ENCODE measurements at places on chromosomes 7 and 10. TPM values are rescaled to one million over a fixed set of nuclear protein-coding genes. Genes with fewer than 3 reads are reported as not detected.

CYP3A7 gene
- total RNA-seq = not detected

TMEM178B gene
- 15.2 TPM for total RNA-seq

DNA sequence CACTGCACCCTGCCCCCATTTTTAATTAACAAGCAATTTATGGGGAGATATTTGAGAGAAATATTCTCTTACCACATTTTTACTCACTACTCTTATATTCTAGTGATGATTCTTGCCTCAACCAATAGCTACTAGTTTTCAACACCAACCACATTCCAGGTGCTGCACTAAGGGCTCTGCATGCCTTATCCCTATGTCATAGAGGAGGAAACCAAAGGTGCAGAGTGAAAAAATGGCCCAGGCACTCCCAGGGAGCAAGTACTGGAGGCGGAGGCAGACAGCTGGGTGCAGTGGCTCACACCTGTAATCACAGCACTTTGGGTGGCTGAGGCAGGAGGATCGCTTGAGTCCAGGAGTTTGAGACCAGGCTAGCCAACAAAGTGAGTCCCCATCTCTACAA lies 35.5 kb upstream of the TPST1 start:
- DNase-seq = no peak

GRCh38 chr10:15043674-15044073 lies at the start of gene OLAH:
Gene OLAH (plus strand): TSS chr10:15043943. CDS start chr10:15047289, 3,346 bp downstream.
- no peak for DNase-seq

XPNPEP1 gene
- total RNA-seq = 43.5 TPM

RBM17 gene
- 70.1 TPM for total RNA-seq

DNA sequence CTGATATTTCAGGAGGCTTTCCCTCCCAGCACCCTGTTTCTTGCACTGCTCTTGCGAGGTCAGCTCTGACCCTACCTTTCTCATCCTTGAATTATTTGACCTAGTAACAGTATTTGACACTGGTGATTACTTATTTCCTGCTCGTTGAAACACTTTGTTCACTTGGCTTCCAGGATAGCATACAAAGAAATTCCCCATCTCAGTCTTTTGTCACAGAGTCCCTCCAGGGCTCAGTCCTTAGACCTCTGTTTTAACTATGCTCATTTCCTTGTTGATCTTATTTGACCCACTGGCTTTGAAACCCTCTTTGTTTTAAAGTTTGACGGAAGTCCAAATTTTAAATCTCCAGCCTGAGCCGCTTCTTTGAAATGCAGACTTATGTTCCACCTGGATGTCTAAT lies 29.9 kb downstream of the BMPR1A start:
- DNase-seq = no peak

OR2A42 gene
- not detected for total RNA-seq

GRCh38 chr7:102453319-102453718 lies 11.3 kb downstream of the ALKBH4 start:
- no peak for DNase-seq

DNA sequence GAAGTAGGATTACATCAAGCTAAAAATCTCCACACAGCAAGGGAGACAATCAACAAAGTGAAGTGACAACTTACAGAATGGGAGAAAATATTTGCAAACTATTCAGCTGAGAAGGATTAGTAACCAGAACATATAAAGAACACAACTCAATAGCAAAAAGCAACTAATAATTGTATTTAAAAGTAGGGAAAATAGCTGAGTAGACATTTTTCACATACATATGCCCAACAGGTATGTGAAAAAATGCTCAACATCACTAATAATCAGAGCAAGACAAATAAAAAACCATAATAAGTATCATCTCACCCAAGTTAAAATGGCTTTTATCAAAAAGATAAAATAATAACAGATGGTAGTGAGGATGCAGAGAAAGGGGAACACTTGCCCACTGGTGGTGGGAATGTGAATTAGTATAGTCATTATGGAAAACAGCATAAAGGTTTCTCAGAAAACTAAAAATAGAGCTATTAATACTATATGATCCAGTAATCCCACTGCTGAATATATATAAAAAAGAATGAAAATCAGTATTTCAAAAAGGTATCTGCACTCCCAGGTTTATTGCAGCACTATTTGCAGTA lies 784.5 kb upstream of the C7orf33 start:
- DNase-seq = no peak

- no peak for DNase-seq
These were observed 259.0 kb downstream of the CXCL12 start for GRCh38 chr10:44125879-44126278.

GRCh38 chr7:121832347-121832746 lies 40.6 kb upstream of the PTPRZ1 start:
- DNase-seq = no peak

DNA sequence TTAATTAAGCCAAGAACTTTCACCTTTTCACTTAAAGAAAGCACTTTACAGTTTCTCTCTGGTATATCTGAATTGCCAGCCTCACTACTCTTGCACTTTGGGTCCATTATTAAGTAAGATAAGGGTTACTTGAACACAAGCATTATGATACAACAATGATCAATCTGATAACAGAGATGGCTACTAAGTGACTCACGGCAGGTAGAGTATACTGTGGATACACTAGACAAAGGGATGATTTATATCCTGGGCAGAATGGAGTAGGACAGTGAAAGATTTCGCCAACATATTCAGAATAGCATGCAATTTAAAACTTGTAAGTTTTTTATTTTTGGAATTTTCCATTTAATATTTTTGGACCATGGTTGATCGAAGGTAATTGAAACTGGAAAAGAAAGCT lies 34.3 kb upstream of the ITGB8 start:
- DNase-seq = no peak

TAS2R3 gene
- total RNA-seq = 0.35 TPM

GRCh38 chr10:112583236-112583939 lies 136.4 kb downstream of the VTI1A start:
- DNase-seq = no peak

DNA sequence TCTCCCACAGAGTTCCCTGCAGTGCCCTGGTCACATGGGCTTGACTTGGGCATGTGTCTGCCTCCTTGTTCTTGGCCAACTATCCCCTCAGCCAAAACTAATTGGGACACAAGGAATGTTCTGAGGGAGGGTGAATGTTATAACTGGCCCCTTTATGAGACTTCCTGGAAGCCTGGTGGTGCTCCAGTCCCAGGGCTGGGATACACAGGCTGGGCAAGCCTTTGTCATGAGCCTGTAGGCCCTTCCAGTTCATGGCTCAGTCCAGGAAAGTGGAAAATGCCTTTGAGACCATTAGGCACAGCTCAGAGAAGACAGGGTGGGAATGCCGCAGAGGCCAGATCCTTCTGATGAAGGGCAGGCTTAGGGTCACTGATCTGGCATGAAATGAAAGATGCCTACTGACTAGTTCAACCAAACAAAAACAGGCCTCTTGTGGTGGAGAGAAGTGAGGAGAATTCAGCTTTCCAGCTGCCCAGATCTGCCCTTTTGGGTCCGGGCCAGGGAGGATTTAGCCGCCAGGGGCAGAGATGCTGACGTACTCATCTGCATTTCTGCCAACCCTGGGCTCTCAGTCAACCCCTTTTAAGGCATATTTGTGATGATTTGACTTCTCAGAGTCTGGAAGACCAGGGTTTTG lies 961.5 kb downstream of the KCNMA1 start:
- no peak for DNase-seq

DNA sequence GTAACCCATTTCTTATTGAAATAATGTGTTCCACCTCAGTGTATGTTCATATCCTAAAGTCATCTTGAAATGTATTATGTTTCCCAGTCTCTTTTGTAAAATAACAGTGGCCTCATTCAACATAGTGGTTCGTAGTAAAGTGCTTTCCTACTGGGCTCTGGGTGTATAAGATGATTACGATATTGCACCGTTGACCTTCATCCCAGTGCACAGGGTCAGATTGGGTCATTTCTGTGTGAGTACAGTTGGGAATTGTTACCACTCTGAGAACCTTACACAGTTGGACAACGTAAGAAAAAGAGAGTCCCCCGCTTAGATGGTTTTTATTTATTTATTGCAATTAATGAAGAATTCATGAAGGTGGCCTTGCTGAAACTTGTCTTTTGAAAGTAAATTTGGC lies 135.6 kb downstream of the CHN2 start:
- DNase-seq = no peak

Measured in cardiac septum (tissue), 1 donor.